Retinal pigment epithelial cell (primary cell): ENCODE measurements at places on chromosomes 11 and 22.
A peak's percentile ranks its signal among the peaks of the same experiment; 100 is the strongest.

- no peak for DNase-seq
Measured at GRCh38 chr11:8830641-8831040, 80.3 kb upstream of the AKIP1 start.

DNA sequence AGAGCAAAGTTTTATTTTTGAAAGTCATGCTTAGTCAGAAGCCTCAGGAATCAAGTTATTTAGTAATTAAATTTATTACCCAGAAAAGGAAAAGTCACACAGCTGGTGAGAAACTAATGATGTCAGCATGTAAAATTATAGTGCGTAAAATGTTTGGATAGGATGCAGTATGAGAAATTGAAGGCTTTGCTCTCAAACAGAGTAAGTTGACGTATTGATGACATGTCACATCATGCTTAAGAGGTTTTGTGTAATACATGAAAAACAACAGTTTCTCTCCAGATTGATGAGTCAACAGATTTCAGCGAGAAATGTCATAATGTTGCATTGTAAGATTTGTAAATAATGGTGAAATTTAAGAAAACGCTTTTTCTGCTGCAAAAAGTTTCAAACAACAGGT is 769.8 kb downstream of the METTL15 start:
- no peak for DNase-seq

DNA sequence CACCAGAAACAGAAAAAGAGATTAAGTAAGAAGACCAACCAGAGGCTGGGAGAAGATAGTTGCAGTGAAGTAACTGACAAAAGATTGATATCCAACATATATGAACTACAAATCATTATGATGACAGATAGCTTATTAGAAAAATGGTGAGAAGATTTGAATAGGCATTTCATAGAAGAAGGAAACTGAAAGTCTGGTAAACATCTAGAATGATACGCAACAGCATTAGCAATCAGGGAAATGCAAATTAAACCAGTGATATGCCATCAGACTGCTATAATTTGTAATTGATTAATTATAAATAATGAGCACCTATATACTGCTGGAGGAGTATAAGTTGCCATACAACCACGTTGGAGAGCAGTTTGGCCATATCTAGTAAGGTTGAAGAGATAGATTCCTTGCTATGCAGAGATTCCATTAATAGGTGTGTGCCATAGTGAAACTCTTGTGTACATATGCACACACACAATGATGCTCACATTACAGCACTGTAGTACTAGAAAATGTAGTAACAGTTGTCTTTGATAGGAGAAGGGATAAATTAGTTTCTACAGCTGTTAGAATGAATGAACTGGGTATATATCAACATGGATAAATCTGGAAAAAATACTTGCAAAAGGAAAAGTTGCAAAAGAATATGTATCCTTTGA is 20.5 kb downstream of the RNF169 start:
- no peak for DNase-seq

GRCh38 chr22:49849161-49850020 is 4.3 kb upstream of the ZBED4 start:
- DNase-seq = no peak

GRCh38 chr11:66080055-66080817 is 10.2 kb downstream of the PACS1 start:
- no peak for DNase-seq

- no peak for DNase-seq
Measured at GRCh38 chr11:13663631-13664071, 4.8 kb upstream of the FAR1 start.

DNA sequence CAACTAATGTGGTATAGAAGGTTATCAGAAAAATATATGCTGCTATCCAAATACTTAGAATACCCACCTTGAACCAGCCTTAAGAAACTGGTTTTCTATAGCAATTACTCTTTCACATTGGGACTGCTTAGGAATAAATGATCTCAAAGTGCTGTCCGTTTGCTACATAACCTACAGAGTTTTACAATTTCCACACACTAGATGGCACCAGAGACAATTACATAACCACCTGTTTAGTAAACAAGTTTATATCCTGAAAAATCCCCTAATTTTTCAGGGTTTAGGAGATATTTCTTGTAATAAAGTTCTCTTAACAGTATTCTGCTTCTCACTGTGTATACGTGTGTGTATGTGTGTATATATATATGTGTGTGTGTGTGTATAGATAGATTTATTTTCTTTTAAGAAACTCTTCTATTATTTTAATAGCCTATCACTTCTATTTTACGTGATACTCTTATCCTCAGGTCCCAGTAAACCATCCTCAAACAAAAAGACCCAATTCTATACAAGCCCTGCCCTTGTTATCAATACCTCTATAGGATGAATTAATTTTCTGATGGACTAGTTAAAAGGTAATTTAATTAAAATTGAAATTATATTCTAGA is 6.7 kb upstream of the OR5I1 start:
- DNase-seq = no peak

GRCh38 chr22:37953062-37953436 is 352 bp downstream of the C22orf23 start:
- DNase-seq = no peak

DNA sequence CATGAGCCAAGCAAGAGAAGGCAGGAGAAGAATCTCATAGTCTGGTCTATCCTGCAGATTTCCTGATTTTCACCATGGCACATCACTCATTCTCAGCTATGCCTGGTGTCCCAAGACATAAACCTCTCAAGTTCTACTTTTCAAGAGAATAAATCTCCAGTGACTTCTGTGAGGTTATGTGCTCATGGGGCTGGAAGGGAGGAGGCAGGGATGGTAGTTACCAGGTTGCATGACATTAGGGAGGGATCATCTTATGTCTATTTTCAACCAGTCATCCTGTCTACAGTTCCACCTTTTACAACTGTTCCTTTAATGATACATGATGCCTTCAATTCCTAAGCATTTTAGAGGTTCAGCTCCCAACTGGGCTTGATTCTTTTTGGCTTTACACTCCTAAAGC is 297.7 kb downstream of the SOX6 start:
- DNase-seq = no peak

DNA sequence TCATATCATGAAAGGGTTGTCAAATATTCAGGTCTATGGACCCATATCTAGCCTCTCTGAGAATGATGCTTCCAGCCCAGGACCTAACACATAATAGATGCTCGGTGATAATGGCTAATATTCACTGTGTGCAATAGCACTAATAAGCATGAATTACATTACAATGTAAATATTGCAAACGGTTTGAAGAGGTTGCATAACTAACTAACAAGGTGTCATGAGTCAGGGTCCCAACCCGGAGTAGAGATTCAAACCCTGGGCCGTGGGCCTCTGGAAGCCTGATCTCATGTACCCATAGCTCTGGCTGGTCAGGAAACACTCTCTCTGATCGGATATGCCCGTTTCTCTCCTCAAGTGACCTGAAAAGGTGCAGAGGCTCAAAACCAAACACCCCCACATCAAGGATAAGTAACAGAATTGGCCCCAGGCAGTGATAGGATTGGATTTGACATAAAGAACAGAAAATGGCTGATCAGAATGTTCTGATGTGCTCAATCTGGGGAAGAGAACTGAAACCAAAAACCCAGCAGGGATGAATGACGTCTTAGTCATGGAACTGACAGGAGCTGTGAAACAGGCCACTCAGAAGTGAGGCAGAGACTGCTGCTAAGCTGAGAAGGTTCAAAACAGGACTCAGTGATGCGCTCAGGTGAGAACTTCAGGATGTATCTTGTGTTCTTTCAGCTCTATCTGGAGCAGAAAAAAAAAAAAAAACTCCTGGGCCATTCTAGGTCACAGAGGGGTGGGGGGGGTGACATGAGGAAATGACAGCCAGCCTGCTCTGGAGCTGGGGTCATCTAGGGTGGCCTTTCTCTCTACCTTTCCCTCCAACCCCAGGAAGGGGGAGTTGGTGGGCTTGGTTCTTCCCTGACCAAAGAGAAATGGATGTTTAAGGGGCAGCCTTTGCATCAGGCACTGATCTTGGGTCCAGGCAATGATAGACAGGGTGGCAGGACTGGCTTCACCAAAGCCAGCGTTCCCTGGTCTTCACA is 6.6 kb upstream of the KCTD17 start:
- DNase-seq = no peak

- DNase-seq = peak; percentile 37
Measured at GRCh38 chr11:102806296-102806695, 8.3 kb upstream of the MMP1 start.
